ENCODE measurements at places on chromosomes 5 and 9.

- no peak for DNase-seq
Measured at GRCh38 chr5:20088361-20088760, 100.4 kb upstream of the CDH18 start.

DNA sequence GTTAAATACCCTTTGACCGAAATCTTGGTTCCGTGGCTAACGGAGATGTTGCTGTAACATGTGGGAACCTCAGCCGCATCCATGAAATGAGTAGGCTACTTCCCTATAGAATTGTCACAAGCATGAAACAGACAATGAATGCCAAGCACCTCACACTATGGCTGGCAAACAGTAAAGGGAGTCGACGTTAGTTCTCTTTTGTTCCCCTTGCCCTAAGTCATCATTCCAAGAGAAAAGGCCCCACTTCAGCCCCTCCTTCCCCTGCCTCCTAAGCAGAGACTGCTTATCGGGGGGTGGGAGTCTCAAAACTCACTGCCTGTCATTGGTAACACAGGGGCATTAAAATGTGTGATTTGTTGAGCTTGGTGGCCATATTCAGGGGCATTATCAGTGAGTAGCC, 159.6 kb downstream of the MAPKAP1 start:
- no peak for DNase-seq

- no peak for DNase-seq
Measured at GRCh38 chr5:76547891-76548524, 75.2 kb downstream of the F2RL2 start.

GRCh38 chr5:135327429-135328127, 71.5 kb downstream of the MACROH2A1 start:
- no peak for DNase-seq

DNA sequence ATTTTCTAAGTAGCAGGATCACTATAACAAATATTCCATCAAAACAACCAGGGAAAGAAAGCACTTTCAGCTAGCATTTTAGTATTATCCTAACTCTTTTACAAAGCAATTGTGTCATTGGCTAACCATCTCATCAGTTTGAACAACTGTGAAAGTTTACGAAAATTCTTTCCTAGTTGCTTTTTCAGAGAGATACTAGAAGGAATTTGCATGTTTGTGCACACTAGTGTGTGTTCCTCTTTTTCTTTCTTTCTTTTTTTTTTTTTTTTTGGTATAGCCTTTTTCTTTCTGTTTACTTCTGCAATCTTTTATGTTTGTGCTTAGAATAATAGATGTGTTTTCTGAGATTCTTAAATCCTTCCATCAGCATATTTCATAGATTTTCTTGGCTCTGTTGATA, 124.7 kb upstream of the SEMA6A start:
- no peak for DNase-seq

GRCh38 chr5:126808521-126808988, 31.6 kb downstream of the LMNB1 start:
- no peak for DNase-seq

DNA sequence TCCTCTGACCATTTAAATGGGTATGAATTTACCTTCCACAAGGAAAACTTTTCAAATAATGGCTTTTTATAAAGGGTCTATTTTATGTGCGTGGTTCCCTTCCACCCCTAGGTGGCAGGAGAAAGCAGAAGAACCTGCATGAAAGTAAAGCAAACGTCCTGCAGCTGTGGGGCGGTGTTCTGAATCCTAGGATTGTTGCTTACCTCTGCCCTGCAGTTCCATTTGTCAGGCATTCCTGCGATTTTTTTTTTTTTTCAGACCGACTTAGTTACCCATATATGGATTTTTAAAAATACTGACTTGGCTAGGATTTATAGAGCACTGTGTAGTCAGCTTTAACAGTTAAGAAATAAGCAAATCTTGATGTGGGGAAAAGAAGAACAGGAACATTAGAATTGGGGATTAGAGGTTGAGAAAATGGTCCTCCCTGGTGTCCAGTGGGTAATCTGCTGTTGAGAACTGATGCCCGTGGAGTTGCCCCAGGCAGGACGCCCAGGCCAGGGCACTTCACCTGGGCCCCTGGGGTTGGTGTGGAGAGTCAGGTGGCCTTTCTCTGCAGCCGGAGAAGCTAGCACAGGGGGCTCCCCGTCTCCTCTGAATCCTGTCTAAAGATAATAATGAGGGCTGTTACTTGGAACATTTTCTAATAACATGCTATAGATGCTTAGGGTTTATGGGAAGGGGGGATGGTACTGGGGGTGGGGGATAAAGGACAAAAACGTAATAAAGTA, 30.4 kb upstream of the LTC4S start:
- DNase-seq, result no peak

All from NCI-H1930 (cell line).